ENCODE measurements at places on chromosomes 4 and X.
A peak's percentile ranks its signal among the peaks of the same experiment; 100 is the strongest.

- no peak for DNase-seq
Measured at GRCh38 chr4:121148000-121148399, 16.1 kb downstream of the TNIP3 start.

GRCh38 chr4:152856960-152857359, 77.2 kb downstream of the ARFIP1 start:
- DNase-seq = no peak

GRCh38 chr4:118772081-118772766, 63.7 kb downstream of the SEC24D start:
- no peak for DNase-seq

DNA sequence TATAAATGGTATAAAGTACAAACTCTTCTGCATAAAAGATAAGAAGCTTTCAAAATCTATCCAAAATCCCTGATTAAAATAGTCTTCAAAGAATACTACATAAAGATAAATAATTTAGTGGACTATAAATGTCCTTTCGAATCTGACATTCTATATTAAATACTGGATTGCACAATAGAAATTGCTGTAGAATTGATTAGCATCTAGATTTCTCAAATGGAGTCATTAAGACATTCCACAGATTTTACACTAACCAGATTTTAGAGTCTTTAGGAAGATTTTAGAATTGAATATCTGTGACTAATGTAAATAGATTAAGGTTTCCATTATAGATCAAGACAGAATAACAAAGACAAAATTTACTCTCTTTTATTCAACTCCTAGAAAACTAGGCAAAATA, 663.9 kb downstream of the STPG2 start:
- DNase-seq = no peak

DNA sequence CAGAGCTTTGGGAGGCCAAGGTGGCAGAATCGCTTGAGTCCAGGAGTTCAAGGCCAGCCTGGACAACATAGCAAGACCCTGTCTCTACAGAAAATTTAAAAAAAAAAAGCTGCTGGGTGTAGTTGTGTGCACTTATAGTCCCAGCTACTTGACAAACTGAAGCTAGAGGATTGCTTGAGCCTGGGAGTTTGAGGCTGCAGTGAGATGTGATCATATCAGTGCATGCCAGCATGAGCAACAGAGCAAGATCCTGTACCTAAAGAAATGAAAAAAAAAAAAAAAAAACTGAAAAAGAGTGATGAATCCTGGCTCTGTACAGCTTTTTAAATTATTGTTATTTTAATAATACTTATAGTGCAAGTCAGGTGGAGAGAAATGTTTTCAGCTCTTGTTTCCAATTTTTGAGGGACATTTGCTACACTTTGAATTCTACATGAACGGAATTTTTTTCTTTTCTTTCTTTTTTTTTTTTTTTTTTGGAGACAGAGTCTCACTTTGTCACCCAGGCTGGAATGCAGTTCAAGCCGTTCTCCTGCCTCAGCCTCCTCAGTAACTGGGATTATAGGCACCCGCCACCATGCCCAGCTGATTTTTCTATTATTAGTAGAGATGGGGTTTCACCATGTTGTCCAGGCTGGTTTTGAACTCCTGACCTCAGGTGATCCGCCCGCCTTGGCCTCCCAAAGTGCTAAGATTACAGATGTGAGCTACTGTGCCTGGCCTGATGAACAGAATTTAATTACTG, 215.6 kb downstream of the FSTL5 start:
- DNase-seq = no peak

DNA sequence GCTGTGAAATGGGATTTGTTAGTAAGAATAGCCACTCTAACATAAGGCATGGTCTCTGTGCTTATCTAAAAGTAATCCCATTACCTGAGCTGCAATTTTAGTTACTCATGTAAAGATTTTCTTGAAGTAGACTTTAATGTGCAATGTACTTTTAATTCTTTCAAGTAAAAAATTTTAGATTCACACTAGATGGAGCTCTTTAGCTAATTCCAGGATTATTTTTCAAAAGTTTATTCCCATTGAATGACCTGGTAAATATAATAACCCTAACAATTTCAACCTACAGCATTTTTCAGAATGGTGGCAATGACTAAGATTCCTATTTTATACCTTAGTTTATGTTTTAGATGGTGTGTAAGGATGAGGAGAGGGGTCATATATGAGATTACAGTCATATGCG, 18.1 kb downstream of the USP38 start:
- no peak for DNase-seq

DNA sequence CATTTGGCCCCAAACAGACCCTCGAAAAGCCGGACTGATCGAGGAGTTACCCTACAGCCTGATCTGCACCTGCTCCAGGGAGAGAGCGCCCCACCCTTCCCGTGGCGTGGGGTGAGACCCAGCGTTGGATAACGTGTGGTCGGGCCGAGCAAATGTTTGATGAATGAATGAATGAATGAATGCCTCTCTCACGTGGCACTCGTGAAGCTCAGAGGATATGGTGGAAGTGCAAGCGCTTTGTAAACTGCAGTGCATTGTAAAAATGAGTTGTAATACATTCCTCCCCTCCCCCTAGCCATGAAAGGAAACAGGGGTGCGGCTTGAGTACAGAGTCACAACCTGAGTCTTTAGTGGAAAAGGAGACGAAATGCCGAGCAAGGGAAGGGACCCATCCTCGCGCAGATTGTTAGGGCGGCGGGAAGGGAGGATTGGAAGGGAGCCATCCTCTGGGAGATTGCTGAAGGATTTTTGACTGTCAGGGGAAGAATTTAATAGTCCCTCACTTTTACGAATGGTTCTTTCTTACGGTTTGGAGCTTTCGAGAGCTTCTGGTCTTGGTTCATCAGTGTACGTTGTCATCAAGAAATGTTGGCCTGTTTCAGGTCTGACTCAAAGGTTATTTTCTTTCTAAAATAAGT, 772 bp upstream of the FBXW7 start:
- DNase-seq = peak; percentile 31

DNA sequence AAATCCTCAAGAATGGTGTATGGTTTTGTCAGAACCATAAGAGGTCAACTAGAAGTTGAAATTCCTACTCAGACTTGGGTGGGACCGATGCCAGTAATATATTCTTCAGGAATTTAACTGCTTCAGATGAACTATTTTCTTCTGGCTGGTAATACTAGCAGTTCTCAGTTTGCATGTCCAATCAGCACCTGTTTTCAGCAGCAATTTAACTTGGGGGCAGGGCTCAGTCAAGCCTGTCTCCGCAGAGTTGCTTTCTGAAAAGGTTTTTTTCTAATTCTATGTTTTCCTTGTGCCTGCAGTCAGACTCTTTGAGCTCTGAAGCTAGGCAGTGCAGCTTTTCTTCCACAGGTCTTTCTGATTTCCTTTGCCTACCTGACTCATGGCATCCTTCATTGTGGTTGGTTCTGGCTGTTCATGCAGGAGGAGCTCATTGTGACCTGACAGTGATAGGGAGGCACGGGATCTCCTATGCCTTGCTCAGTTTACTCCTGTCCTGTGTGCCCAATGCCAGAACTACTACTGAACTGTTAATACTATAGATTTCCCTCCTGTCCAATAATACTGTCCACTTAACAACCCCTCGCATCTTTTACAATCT, 17.3 kb upstream of the FMR1 start:
- no peak for DNase-seq
